ENCODE measurements at places on chromosomes 6 and 20.

- DNase-seq, result no peak
Observed at GRCh38 chr20:25248786-25249172, 894 bp downstream of the PYGB start.

GRCh38 chr20:13428684-13429083 is 207.6 kb downstream of the ISM1 start:
- DNase-seq, result no peak

- no peak for DNase-seq
Observed at GRCh38 chr6:155125906-155126305, 130.8 kb downstream of the TIAM2 start.

GRCh38 chr6:47733879-47734558 is 35.6 kb downstream of the ADGRF4 start:
- DNase-seq, result no peak

- DNase-seq, result no peak
Observed at GRCh38 chr6:119470893-119471542, 121.5 kb upstream of the MAN1A1 start.

DNA sequence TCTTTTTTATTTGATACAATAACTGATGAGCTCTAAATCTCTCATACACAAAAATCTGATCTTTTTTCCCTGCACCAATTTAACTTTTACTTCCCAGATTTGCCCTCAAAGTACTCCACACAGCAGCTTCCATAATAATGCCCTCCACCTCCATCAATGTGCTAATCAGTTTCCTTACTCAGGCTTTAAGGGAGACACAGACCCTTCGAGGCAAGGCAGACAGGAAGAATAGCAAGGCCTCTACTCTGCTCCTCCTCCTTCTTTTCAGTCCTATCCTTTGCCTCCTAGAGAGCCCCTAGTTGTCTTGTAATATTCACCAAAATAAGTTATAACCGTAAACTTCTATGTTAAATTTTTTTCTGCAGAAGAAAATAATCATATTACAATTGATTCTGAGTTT is 444.9 kb upstream of the RNF217 start:
- no peak for DNase-seq

GRCh38 chr20:24479106-24479505 is 9.7 kb downstream of the SYNDIG1 start:
- DNase-seq, result no peak

DNA sequence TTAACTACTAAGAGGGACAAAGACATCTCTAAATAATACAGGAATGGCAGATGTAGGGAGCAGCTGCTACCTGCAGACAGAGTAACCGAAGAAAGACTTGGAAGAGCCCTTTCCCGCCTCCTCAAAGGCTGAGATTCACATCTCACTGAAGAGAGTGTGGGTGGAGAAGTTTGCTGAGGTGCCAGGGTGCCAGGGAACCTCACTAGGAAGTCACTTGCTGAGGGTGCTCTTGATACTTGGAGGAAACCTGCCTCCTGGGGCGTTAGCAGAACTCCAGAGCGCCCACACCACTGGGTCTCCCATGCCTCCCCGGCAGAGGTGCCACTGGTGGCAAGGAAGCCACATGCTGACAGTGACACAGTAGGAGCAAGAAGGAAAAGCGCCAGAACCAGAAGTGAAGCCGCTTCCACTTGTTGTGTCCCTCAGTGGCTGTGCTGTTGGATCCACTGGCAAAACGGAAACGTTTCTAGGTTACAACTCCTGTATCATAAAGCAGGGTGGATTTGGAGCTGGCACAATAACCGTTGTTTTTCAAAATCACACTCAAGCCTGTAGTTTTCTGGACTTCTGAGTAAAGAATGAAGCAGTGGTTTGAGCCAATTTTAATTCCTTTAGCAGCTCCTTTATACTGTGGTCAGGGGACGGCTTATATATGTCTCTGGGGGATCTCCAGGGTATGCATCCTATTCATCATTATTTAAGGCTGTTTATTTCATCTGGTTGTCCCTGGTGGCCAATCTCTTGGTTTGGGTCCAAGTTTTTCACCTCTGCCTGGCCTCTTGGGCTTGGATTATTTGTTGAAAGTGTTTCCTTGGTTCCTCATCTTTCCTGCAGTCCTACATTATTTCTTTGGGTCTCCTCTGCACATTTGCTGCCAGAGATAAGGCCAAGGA is 64.5 kb downstream of the CDC5L start:
- DNase-seq, result no peak

GRCh38 chr20:21141825-21142224 is 15.9 kb downstream of the KIZ start:
- DNase-seq, result no peak

DNA sequence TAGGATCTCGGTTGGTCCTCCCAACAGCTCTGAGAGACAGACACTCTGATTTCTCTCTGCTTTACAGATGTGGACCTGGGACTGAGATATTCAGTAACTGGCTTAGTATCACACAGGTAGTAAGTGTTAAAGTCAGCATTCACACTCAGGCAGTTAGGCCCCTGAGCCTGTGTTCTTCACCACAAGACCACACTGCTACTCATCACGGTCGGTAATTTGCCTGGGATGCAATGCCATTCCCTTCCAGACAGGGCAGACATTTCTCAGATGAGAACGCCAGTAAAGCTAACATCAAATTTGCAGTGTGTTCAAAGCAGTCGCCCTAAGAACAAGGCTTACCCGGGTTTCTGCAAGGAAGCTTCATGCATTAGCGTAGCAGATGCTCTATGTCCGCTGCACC is 39.8 kb upstream of the HIVEP1 start:
- DNase-seq, result no peak

- DNase-seq, result no peak
Observed at GRCh38 chr6:56058636-56059035, 183.2 kb upstream of the BMP5 start.

DNA sequence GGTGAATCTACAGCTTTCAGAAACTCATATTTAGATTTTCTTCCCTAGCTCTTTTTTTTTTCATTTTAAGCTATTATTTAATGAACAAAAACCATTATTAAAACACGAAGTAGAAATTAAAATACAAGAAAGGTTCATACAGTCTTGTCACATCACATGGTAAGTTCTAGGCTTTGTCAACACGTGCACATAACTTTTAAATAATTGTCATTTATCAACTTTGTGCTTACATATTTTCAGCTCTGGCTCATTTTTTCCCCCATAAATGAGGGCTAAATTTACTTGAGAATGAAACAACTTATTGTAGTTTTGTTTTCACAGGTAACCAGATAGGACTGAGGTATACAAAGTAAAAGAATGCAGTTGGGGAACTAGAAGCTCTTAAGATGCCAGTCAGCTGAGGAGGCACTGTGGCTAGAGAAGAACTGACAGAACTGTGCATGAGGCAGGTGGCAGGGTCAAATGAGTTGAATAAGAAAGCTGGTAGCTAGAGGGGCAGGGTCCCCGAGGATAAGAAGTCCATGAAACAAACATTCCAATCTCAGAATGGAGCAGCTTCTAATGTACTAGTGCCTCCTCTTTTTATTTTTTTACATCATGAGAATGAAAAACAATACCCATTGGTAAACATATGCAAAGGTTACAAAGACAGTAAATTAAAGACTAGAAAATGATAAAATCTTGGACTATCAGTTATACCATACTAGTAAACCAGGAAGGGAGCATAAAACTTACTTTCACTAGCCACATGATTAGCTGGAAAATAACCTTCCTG is 141.5 kb downstream of the MYB start:
- DNase-seq, result no peak

GRCh38 chr6:156943816-156944215 is 166.6 kb downstream of the ARID1B start:
- DNase-seq, result no peak

DNA sequence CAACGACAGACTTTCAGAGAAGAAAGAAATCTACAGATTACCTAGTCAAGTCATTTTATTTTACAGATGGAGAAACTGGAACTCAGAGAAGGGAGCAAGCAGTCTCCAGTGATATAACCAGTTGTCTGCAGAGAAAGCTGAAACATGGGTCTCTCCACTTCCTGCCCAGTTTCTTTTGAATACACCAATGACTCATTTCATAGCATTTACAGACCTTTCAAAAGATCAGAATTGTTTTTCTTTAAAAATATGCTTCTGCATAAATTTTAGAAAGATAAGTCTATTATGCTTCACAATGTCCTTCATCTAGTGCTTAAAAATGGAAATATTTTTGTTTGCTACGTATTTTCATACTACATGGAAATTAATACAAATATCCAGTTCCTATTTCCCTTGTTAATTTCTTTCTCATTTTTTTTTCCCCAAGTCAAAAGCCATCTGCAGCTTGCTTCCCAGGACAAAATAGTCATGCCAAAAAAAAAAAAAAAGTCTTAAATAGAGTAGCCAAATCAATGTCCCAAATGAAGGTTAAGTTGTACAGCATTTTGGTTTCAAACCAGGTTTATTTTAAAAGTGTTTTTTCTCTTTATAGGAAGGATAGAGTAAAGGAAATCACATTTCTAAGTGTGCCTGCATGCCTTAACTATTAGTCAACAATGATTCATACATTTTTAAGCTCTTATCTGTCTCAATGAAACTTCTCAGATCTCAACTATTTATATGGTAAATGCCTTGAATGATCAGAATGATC is 36.9 kb downstream of the ARHGAP18 start:
- no peak for DNase-seq

- no peak for DNase-seq
Observed at GRCh38 chr6:131778169-131778568, 29.7 kb upstream of the ENPP1 start.

DNA sequence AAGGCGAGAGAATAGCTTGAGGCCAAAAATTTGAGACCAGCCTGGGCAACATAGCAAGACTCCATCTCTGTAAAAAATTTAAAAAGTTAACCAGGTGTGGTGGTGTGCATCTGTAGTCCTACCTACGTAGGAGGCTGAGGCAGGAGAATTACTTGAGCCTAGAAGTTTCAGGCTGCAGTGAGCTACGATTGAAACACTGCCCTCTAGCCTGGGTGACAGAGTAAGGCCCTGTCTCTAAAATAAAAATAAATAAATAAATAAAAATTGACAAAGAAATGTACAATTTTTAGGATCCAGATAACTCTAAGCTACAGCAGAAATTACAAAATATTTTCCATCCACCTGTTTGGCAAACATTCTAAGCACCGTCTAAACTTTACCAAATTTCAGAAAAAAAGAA is 941.0 kb upstream of the ADGRB3 start:
- no peak for DNase-seq

DNA sequence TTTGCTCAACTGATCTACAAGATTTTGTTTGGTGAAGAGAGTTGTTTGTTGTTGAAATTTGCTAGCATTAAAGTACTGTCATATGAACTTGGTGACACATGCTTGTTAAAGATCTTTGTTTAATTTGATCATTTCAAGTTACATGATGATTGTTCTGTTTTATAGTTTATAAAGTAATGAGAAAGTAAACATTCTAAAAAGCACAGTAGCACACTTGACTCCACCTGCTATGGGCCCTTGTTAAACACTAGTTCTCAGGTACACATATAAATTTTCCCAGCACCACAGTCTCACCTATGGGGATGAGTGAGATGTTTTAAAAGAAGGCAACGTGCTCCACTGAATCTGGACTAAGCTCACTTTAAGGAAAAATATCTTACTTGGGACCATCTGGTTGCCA is 14.1 kb downstream of the MCHR2 start:
- no peak for DNase-seq

DNA sequence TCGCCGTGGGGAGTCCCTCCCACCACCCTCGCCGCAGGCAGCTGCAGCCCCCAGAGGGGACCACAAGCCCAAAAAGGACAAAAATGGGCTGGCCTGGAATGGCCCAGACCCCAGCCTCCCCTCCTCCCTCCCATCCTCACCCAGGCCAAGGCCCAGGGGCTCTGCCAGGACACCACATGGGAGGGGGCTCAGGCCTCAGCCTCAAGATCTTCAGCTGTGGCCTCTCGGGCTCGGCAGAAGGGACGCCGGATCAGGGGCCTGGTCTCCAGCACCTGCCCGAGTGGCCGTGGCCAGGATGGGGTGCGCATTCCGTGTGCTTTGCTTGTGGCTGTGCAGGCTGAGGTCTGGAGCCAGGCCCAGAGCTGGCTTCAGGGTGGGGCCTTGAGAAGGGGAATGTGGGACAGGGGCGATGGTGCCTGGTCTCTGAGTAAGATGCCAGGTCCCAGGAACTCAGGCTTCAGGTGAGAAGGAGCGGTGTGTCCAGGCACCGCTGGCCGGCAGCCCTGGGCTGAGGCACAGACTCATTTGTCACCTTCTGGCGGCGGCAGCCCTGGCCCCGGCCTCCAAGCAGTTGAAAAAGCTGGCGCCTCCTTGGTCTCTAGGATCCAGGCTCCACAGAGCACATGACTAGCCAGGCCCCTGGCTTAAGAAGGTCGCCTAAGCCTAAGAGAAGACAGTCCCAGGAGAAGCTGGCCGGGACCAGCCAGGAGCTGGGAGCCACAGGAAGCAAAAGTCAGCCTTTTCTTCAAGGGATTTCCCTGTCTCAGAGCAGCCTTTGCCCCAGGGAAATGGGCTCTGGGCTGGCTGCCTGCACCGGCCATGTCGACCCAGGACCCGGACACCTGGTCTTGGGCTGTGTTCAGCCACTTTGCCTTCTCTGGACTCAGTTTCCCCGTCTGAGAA is 35.2 kb upstream of the MRGBP start:
- no peak for DNase-seq

DNA sequence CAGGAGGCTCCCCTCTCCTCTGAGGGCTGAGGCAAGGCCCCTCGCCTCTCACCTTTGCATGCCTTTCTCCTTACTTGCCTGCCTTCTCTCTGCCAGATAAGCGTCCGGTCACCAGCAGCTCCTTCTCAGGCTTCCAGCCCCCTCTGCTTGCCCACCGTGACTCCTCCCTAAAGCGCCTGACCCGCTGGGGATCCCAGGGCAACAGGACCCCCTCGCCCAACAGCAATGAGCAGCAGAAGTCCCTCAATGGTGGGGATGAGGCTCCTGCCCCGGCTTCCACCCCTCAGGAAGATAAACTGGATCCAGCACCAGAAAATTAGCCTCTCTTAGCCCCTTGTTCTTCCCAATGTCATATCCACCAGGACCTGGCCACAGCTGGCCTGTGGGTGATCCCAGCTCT is 21.3 kb upstream of the PPARD start:
- DNase-seq, result no peak

GRCh38 chr20:6806275-6806674 is 38.8 kb downstream of the BMP2 start:
- DNase-seq, result no peak

DNA sequence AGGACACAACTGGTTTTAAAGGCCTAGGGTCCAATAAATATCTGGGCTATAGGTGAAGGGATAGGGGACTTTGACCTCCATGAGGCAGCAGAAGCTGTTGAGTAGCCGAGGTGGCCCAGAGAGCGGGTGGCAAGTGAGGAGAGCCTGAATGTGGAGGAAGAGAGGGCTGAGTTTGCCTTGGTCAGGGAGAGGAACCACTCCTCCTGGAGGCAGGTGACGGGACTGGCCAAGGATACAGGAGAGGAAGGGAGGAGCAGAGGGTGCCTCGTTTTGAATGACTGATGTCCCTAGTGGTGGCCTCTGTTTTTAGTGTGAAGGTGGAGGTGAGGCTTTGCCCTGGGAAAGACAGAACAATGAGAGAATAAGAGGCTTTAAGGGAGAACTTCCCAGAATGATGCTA is 19.1 kb upstream of the AAR2 start:
- no peak for DNase-seq

DNA sequence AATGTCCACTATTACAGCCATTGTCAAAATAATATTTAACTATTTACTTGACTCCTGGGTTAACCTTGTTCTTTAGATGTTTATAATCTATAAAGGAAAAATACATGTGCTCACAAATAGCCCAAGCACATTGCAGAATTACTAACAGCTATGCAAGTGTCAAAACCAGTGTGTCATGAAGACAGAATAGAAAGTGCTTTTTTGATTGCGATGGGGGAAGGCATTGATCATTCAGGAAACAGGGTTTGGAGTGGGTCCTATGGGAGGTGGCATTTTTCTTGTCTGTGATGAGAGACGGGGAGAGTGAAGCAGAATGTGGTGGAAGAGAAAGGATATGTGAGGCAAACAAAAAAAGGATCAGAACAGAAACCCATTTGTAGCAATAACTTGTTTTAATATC is 1.0 kb upstream of the AGPAT4 start:
- no peak for DNase-seq
